ENCODE measurements at places on chromosomes 5 and 9.
A peak's percentile ranks its signal among the peaks of the same experiment; 100 is the strongest.

- DNase-seq: no peak
Measured at GRCh38 chr5:35468811-35469210, 148.9 kb upstream of the SPEF2 start.

DNA sequence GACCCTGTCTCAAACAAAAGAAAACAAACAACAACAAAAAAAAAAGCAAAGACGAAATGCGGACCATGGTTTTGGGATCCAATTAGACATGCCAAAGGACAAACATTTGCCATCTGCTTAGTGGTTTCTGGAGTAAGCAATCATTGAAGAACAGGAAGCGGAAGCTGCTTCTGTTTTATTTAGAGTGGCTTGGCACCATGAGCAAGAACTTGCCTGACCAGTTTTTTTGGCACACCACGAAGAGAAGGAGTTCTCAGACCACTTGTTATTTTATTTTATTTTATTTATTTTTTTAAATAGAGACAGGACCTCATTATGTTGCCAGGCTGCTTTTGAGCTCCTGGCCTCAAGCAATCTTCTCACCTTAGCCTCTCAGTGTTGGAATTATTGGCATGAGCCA, 17.0 kb downstream of the BTF3 start:
- no peak for DNase-seq

DNA sequence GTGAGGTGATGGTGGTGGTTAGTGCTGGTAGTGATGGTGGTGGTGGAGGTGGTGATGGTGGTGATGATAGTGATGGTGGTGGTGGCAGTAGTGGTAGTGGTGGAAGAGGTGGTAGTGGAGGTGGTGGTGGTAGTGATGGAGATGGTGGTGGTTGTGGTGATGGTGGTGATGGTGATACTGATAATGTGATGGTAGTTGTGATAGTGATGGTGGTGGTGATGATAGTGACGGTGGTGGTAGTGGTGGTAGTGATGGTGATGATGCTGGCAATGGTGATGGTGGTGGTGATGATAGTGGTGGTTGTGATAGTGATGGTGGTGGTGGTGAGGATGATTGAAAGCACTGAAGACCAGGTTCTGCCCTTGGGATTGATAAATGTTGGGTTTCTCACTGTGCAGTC, 85.2 kb upstream of the SLC1A3 start:
- DNase-seq: no peak

GRCh38 chr9:112081918-112082729, 93.0 kb downstream of the SUSD1 start:
- DNase-seq: no peak

- DNase-seq: peak; percentile 83
Measured at GRCh38 chr9:114278881-114279570, 43.9 kb upstream of the ORM1 start.

DNA sequence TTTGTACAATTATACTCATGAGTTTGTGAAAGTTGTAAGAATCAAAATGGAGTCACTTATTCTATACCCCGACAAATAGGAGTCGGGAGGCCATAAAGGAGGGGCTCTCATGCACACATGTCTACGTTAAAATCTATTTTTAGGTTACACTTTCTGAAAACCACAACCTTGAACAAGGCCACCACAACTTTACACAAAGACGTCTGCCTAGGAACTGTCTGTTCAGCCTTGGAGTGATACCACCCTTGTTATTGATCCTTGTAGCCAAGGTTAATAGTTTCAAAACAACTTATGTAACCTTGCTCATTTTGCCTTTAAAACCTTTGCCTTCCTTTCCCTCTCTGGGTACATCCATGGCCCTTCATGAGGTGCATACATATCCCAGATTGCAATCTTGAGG, 4.1 kb upstream of the NDFIP1 start:
- DNase-seq: no peak

Data from tibial artery (tissue), 4 donors.